ENCODE measurements at places on chromosomes 2 and 18.
A peak's percentile ranks its signal among the peaks of the same experiment; 100 is the strongest.

GRCh38 chr2:25885933-25886332 is 7.6 kb upstream of the ASXL2 start:
- H3K27ac ChIP-seq = no peak overlapping the region
- H3K36me3 ChIP-seq = no peaks in the 10 kb centered on the region
- no peak overlapping the region for H3K4me3 ChIP-seq
- DNase-seq = no peak

DNA sequence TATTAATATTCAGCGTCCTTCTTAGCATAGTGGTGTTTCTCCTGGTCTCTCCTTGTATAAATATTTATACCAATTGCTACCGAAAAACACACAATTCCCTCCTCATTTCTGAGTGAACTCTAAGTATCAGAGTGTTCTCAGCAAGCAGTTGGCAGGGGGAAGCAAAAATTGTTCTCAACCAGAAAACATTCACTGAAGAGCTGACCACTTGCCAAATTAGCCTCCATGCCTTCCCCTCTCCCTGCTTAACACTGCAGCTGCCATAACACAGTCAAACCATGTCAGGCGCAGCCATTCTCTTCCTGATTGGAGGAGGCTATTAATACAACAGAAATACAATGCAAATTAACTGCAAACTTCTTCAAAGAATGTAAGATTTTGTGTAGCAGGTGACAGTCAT is 105.0 kb downstream of the COL6A3 start:
- H3K27me3 ChIP-seq = no peaks in the 10 kb centered on the region
- no peak overlapping the region for H3K4me3 ChIP-seq
- no peak for DNase-seq

- H3K4me1 ChIP-seq = peaks cover 6% of the 10 kb centered on the region
- no peaks in the 10 kb centered on the region for H3K36me3 ChIP-seq
- H3K27ac ChIP-seq = no peak overlapping the region
- DNase-seq = no peak
- no peaks in the 10 kb centered on the region for H3K27me3 ChIP-seq
These were observed 57.4 kb upstream of the LAPTM4A start for GRCh38 chr2:20108655-20109396.

GRCh38 chr2:112004253-112004645 is 50.8 kb upstream of the TMEM87B start:
- H3K27ac ChIP-seq = no peak overlapping the region
- DNase-seq = peak; percentile 86
- peaks cover 32% of the 10 kb centered on the region for H3K36me3 ChIP-seq
- peaks cover 20% of the 10 kb centered on the region for H3K4me1 ChIP-seq
- no peaks in the 10 kb centered on the region for H3K27me3 ChIP-seq
- no peak overlapping the region for H3K4me3 ChIP-seq

DNA sequence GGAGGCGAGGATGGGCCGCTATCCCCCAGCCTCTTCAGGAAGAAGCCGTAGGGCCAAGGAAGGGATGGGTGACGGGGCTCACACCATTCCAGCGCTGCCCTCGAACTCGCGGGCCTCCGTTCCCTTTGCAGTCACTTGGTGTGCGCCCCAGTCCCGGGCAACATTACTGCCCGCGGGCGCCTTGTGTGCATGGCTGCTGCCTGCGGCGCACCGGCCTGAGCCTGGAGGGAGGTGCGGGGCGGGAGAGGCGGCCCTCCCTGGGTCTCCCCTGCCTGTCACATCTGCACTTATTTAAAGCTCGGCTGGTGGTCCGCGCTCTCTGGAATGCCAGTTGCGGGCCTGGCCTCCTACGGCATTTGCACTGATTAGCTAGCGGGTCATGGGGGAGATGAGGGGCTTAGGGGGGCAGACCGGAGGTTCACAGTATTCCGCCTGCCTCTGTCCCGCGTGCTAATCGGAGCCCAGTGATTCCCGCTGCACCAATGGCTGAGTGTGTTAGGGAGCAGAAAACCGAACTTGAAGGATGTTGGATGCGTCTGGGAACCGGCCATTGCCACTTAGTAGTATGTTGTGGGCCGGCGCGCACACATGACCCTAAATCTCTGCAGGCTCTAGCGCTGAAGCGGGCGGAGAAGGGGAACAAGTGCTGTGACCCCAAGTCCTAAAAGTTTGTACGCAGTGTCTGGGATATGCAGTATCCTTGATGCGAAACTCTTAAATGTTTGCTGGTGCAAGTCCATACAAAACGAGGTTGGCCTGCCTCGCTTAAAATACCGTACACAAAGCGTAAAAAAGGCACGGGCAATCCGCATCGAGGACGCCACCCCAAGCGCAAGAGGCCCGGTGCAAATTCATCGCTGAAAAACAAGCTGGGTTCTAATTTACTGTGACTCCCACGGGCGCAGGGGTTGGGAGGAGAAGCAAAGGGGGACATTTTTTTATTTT is 161.2 kb upstream of the SIX2 start:
- peak overlapping the region; percentile 51 for H3K4me3 ChIP-seq
- no peaks in the 10 kb centered on the region for H3K36me3 ChIP-seq
- peaks cover 79% of the 10 kb centered on the region for H3K27me3 ChIP-seq

All from lower lobe of right lung (tissue), 2 donors.